ENCODE measurements at places on chromosomes 6 and 20.

DNA sequence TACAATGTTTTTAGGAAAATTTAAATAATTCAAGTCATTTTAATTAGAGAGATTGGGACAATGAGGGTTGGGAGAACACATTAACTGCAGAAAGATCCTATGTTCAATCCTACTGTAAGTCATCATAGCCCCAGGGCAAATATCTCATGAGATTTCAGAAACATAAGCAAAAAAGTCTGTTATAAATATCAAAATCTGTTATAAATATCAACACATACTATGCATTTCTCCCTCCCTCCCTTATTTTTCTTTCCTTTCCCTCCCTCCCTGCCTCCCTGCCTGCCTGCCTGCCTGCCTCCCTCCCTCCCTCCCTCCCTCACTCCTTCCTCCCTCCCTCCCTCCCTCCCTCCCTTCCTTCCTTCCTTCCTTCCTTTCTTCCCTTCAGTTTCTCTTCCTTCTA lies 267.3 kb upstream of the SASH1 start:
- H3K27ac ChIP-seq, result no peak overlapping the region
- no peaks in the 10 kb centered on the region for H3K4me1 ChIP-seq
- H3K4me3 ChIP-seq, result no peak overlapping the region

- H3K36me3 ChIP-seq, result no peaks in the 10 kb centered on the region
- H3K4me3 ChIP-seq, result peak within 1 kb of the TSS; percentile 13
- H3K27me3 ChIP-seq, result peaks cover 9% of the 10 kb centered on the region
- no peak for DNase-seq
- peaks cover 4% of the 10 kb centered on the region for H3K4me1 ChIP-seq
These were observed at the start of gene KCNK17 for GRCh38 chr6:39314273-39314795. Gene KCNK17, minus strand, starts transcription at chr6:39314419. Its CDS starts 99 bp downstream, at chr6:39314320.

DNA sequence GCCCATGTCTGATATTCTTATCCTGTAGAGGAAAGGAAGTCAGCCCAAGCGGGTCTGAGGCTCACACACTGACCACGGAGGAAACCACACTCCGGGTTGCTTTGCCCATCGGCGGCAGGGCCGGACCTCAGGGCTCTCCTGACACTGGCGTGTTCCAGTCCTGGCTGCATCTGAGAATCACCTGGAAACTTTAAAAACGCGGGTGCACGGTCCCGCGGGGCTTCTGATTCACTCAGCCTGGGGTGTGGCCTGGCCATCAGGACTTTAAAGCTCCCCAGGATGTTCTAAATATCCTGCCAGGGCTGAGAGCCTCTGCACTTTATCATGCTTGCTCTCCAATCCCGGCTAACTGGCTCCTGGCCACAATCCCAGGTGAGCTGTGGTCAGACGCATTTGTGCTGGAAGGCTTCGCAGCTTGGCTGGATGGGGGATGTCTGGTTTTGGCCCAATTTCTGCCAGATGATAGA lies 47.7 kb upstream of the DACT2 start:
- H3K27ac ChIP-seq, result no peak overlapping the region
- H3K27me3 ChIP-seq, result no peaks in the 10 kb centered on the region
- DNase-seq, result no peak
- no peaks in the 10 kb centered on the region for H3K36me3 ChIP-seq
- H3K4me1 ChIP-seq, result no peaks in the 10 kb centered on the region

DNA sequence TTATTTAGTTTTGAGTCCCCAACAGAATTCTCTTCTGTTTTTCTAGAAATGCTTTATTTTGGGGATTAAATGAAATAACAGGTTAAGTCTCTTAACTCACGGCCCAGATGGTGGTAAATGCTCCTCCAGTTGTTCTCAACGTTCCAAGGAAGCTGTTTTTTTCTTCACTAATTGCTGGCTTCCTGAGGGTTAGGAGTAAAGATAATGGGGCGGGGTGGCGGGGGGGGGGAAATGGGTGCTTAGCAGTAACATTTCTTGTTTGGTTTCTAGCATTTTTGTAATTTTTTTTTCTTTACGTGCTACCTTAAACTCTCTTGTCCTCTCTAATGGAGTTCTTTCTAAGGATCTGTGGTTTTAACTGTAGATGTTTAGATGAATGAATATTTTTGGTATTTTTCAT lies 2.2 kb downstream of the SRSF3 start:
- H3K27ac ChIP-seq, result peak overlapping the region; percentile 98
- peak overlapping the region; percentile 74 for H3K4me3 ChIP-seq
- DNase-seq, result no peak
- H3K27me3 ChIP-seq, result no peaks in the 10 kb centered on the region
- peaks cover 10% of the 10 kb centered on the region for H3K36me3 ChIP-seq

DNA sequence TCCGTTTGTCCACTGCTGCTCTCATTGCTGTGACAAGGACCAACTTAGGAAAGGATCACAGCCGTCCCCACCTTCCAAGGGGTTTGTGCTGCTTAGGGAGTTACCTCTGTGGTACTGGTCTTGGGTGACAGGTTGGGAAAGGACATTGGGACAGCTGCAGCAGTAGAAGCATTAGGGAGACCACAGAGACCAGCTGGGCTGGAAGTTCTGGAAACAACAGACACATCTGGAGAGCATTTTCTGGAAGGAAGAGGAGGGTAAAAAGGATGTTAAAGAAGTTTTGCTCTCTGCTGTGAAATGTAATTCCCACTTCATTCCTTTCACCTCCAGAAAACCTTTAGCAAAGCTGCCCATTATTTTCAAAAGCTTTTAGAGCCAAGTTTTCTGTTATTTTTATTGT lies 304.2 kb downstream of the LRFN2 start:
- no peak overlapping the region for H3K4me3 ChIP-seq
- H3K36me3 ChIP-seq, result no peaks in the 10 kb centered on the region
- no peak for DNase-seq
- H3K27ac ChIP-seq, result no peak overlapping the region

- DNase-seq, result no peak
- H3K36me3 ChIP-seq, result no peaks in the 10 kb centered on the region
- H3K27me3 ChIP-seq, result no peaks in the 10 kb centered on the region
- no peak overlapping the region for H3K4me3 ChIP-seq
- no peak overlapping the region for H3K27ac ChIP-seq
These were observed 50.0 kb downstream of the RTN4IP1 start for GRCh38 chr6:106579281-106579680.

GRCh38 chr6:1817033-1817761 lies 207.5 kb downstream of the FOXC1 start:
- DNase-seq, result no peak
- H3K27me3 ChIP-seq, result no peaks in the 10 kb centered on the region
- no peaks in the 10 kb centered on the region for H3K36me3 ChIP-seq
- no peaks in the 10 kb centered on the region for H3K4me1 ChIP-seq
- no peak overlapping the region for H3K4me3 ChIP-seq

GRCh38 chr6:68233623-68234022 lies 401.5 kb upstream of the ADGRB3 start:
- H3K4me1 ChIP-seq, result no peaks in the 10 kb centered on the region
- no peak overlapping the region for H3K27ac ChIP-seq
- no peak for DNase-seq
- no peak overlapping the region for H3K4me3 ChIP-seq
- no peaks in the 10 kb centered on the region for H3K36me3 ChIP-seq

- DNase-seq, result no peak
- peaks cover 8% of the 10 kb centered on the region for H3K4me1 ChIP-seq
- H3K4me3 ChIP-seq, result no peak overlapping the region
- H3K27me3 ChIP-seq, result no peaks in the 10 kb centered on the region
- peak overlapping the region; percentile 46 for H3K27ac ChIP-seq
- H3K36me3 ChIP-seq, result no peaks in the 10 kb centered on the region
These were observed 22.8 kb downstream of the ECT2L start for GRCh38 chr6:138818496-138819194.

DNA sequence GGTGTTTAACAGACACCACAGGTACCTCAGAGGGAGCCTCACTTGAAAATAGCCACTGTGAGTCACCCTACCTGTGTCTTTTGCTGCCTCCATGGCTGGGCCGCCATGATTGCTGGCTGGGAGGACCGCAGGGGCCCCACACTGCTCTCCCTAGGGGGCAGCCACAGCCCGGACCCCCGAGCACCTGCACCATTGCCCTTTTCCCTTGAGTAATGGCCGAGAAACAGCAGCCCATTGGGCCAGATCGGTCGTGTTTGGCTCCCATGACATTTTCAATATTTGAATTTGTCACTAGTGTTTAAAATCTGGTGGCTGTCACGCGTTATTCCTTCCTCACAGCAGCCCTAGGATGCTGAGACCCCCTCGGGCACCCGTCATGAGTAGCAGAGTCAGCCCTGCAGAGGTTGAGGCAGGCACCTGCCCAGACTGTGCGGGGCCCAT lies 6.7 kb downstream of the ZBP1 start:
- no peak overlapping the region for H3K4me3 ChIP-seq
- H3K27me3 ChIP-seq, result no peaks in the 10 kb centered on the region
- H3K4me1 ChIP-seq, result no peaks in the 10 kb centered on the region
- H3K36me3 ChIP-seq, result no peaks in the 10 kb centered on the region
- H3K27ac ChIP-seq, result no peak overlapping the region

DNA sequence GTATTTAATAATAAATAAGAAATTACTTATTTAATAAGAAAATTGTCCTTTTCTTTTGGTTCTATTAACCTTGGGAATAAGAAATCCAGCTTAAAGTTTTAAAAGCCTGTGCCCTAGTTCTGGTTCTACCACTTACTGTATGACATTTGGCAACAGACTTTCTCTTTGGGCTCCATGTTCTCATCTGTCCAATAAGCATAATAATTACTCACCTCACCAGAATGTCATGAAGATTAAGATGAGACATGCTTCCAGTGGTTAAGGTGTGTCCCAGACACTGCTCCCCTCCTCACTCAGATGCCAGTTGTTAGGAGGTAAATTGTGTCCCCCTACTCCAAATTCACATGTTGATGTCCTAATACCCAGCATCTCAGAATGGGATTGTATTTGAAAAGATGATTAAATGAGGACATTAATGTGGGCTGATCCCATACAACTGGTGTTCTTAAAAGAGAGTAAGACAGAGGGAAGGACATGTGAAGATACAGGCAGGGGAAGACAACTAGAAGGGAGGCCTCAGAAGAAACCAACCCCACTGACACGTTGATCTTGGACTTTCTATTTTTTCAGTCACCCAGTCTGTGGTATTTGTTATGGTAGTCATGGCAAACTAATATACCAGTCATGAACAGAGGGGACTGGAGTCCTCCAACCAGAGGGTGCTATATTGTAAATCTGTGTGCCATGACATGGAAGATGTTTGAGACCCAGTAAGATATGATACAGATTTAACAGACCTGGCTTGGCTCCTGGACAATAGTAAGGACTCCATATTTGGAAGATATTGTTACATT lies 6.4 kb upstream of the MICAL1 start:
- no peak overlapping the region for H3K4me3 ChIP-seq
- H3K4me1 ChIP-seq, result no peaks in the 10 kb centered on the region
- H3K27me3 ChIP-seq, result no peaks in the 10 kb centered on the region
- H3K36me3 ChIP-seq, result no peaks in the 10 kb centered on the region
- H3K27ac ChIP-seq, result no peak overlapping the region
- no peak for DNase-seq

GRCh38 chr6:34697904-34698559 lies 1.5 kb upstream of the ILRUN start:
- H3K27ac ChIP-seq, result no peak overlapping the region
- H3K27me3 ChIP-seq, result no peaks in the 10 kb centered on the region
- H3K4me1 ChIP-seq, result peaks cover 4% of the 10 kb centered on the region
- DNase-seq, result no peak

GRCh38 chr6:159062976-159063375 lies 18.2 kb upstream of the TAGAP start:
- no peaks in the 10 kb centered on the region for H3K27me3 ChIP-seq
- no peaks in the 10 kb centered on the region for H3K36me3 ChIP-seq
- H3K4me1 ChIP-seq, result no peaks in the 10 kb centered on the region

GRCh38 chr20:24361541-24361940 lies 107.9 kb upstream of the SYNDIG1 start:
- no peaks in the 10 kb centered on the region for H3K4me1 ChIP-seq
- no peak overlapping the region for H3K27ac ChIP-seq
- no peak overlapping the region for H3K4me3 ChIP-seq
- H3K27me3 ChIP-seq, result no peaks in the 10 kb centered on the region
- DNase-seq, result no peak

DNA sequence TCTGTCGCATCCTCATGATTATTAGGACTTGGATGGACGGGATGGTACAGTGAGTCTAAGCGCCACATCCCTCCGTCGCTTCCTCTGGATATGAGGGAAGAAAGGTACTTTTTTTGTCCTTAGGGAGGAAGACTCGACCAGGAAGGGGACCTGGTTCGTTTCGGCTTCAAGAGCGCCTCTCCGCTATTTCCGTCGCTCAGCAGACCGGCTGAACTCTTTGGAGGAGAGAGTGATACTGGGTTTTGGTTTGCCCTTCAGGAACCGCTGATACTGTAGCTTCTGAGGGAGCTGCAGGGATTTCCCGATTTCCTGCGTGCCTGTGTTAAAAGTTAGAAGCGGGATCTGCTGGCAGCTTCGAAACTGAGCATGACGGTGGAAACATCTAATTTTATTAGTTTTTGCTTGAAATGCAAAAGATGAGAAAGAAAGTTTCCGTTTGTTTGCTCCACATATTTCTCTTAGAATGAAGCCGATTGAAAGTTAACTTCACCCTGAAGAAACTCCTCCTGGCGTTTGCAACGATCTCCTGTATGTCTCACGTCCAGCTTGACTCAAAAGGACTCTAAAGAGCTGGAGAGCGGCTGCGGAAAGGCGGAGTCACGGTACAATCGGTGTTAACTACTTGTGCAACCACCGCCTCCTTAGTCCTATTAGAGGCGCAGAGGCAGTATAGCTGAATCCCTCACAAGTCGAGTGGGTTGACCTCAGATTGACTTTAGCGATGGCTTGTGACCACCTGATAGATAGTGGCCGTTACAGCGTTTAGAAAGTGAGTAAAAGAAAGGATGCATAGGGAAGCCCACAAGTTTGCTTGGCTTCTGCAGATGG lies 129.4 kb downstream of the TRIM27 start:
- no peak overlapping the region for H3K4me3 ChIP-seq
- H3K36me3 ChIP-seq, result no peaks in the 10 kb centered on the region

DNA sequence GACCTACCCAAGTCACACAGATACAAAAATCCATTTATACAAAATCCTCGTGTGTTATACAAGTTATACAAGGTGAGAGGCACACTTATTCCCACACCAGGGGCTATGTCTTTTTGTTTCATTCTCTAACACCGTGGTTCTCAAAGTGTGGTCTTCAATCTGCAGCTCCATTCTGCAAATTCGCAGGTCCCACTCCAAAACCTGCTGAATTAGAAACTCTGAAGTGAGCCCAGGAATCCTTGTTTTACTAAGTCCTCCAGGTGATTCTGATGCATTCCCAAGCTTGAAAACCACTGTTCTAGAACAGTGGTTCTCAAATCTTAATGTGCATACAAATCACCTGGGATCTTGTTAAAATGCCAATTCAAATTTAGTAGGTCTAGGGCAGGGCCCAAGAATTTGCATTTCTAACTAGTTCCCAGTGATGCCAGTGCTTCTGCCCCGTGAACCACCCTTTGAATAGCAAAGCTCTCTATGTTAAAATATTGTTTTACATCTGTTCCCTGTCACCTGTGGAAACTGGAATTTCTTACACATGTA lies 35.1 kb downstream of the LRFN2 start:
- H3K4me3 ChIP-seq, result no peak overlapping the region
- H3K4me1 ChIP-seq, result no peaks in the 10 kb centered on the region
- H3K36me3 ChIP-seq, result no peaks in the 10 kb centered on the region
- no peaks in the 10 kb centered on the region for H3K27me3 ChIP-seq

Measured in prostate gland (tissue), 2 donors.